ELF-1 (cell line): ENCODE measurements at places on chromosomes 13 and 19.

GRCh38 chr13:105282406-105283285 is 1252.8 kb downstream of the EFNB2 start:
- DNase-seq: peak; percentile 8

DNA sequence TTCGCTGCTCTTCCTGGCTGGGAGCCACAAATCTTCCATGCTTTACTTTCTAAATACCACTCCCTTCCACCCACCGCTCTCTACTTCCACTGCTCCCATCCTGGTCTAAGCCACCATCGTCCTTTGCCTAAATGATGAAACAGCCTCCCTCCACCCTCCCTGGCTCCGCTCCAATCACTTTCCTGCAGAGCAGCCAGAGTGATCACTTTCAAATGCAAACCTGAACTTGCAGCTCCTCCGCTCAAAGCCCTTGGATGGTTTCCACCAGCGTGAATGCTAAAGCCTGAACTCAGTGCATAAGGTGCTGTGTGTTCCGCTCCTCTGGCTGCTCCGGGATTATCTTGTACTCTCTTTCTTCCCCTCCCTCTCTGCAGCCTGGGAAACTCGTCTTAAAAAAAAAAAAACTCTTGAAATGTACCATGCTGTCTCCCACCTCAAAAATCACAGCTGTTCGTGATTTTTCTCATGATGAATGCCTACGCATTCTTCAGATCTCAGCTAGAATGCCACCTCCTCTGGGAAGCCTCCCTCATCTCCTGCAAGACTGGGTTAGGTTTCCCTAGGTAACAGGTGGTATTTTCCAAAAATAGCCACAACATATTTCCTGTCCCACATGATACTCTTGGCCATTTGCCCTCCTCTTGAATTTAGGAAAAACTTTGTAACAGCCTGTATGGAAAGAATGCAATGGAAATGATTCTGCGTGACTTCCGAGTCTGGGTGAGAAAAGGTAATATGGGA is 3.7 kb upstream of the SIN3B start:
- DNase-seq: peak; percentile 47

DNA sequence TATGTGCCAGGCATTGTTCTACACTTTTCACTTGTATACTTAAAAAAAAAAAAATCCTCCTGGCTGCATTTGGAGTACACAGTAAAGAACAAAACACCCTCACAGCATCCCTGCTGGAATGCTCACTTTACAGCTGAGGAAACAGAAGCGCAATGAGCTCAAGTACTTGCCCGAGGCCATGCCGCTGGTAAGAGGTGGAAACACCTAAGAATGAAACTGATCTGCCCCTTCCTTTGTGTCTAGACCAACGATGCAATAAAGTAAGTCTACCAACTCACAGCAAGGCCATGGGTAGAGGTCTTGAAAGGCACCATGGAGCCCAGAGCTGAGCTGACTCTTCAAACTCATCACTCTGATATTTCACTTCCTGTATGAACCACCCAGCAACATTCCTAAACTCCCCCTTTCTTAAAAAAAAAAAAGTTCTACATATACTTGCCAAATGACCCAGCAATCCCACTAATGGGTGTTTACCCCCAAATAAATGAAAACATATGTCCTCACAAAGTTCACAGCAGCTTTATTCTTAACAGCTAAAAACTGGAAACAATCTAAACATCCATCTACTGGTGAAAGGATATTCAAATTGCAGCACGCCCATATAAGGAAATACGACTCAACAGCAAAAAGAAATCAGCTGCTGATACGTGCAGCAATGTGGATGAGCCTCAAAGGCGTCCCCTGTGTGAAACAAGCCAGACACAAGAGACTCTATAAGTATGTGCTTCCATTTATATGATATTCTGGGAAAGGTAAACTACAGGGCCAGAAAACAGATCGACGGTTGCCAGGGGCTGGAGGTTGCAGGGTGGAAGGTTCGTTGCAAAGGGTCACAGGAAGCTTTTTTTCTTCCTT is 236.6 kb upstream of the MAB21L1 start:
- DNase-seq: peak; percentile 85

GRCh38 chr13:22120646-22121045 is 449.8 kb downstream of the FGF9 start:
- no peak for DNase-seq

DNA sequence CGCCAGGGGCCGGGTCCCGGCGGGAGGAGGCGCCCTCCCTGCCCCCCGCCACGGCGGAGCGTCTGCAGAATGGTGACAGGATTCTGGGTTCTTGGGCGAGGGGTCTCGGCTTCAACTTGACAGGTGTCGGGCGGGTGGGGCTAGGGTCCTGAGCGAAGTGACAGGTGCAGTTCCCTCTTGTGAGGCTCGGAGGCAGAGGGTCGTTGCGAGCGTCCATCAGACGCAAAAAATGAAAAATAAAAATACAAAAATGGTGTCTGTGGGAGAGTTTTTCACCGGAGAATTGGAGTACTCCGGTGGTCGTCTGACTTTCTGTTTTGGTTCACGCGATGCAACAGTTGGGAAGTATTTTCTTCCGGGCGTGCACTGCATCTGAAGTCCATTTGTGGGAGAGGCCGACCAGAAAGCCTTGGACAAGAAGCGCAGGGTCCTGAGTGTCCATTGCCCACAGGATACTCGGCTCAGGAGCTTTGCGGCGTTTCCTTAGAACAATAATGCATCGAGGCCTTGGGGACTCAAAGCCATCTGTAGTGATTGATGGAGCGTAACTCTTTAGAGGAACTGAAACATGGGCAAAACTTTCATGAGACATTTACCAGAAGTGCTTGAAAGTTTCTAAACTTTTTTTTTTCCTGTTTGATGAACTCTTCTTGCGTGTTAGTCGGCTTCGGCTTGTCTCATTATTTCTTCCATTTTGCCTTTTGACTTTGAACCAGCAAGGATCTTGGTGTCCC is 759 bp downstream of the RB1 start:
- DNase-seq: peak; percentile 31

GRCh38 chr13:70792121-70792520 is 683.9 kb upstream of the KLHL1 start:
- no peak for DNase-seq

- DNase-seq: no peak
Observed at GRCh38 chr13:87677043-87677495, 5.9 kb downstream of the SLITRK5 start.

DNA sequence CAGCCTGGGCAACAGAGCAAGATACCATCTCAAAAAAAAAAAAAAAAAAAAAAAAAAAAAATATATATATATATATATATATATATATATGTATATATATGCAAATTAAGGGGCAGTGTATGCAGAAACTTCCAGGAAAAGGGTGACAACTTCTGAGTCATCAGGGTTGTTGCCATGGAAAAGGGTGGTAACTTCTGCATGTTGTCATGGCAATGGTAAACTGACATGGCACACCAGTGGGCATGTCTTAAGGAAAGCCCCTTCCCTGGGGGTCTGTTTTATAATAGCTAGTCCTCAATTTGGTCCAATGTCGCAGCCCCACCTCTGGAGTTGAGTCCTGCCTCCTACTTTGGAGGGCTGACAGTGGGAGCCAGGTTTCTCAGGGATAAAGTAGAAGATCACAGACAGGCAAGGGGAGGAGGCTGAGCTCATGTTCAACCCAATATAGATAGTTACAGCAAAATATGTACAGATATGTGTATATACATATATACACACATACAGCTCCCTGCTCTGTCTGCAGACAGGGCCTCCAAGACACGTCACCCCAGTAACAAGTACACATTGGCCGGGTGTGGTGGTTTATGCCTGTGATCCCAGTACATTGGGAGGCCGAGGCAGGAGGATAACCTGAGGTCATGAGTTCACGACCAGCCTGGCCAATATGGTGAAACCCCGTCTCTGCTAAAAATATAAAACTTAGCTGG is 7.2 kb upstream of the FCHO1 start:
- DNase-seq: no peak

DNA sequence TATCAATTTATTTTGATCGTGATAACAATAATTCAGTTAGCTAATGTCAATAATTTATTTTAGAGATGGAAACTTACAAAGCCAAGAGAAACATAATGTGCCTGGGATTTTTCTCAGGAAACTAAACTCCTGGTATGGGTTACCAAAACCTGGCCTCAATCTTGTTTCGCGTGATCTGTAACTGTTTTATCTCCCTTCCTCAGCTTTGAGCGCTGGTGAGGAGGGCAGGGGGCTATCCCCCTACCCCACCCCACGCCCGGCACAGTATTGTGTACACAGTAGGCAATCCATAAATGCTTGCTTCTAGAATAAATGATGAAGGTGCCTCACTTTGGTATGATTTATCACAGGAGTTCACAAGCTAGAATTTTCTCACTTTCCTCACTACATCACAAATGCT is 7.7 kb upstream of the DOCK9 start:
- DNase-seq: no peak

DNA sequence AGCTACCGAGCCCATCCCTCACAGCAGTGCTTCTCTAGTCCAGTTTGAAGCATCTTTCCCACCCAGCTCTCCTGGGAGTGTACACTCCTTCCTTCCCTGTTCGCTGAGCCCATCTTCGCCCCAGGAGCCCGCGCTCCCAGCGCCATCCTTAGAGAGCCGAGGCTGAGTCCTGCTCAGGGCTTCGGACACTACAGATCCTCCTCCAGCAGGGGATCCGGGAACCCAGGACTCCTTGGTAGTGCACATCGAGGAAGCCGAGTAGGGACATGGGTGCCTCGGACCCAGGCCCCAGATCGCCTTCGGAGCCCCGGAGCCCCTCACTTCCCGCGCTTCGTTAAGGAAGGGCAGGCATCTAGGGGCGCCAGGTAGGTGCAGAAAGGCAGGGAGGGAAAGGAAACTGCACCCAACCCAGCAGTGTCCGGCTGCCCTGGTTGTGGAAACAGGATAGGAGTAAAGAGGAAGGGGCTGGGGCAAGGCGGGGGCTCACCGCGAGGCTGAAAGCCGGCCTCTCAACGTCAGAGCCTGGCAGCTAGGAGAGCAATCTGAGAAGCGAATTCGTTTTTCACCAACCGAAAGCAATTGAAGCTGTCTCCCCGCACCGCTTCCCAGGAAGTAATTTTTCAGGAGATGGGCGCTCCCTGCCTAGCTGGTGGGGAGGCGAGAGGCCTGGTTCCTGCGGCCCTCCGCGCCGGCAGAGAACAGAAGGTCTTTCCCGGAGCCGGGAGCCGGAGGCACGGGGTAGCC is 1.0 kb downstream of the PDX1 start:
- peak; percentile 49 for DNase-seq

DNA sequence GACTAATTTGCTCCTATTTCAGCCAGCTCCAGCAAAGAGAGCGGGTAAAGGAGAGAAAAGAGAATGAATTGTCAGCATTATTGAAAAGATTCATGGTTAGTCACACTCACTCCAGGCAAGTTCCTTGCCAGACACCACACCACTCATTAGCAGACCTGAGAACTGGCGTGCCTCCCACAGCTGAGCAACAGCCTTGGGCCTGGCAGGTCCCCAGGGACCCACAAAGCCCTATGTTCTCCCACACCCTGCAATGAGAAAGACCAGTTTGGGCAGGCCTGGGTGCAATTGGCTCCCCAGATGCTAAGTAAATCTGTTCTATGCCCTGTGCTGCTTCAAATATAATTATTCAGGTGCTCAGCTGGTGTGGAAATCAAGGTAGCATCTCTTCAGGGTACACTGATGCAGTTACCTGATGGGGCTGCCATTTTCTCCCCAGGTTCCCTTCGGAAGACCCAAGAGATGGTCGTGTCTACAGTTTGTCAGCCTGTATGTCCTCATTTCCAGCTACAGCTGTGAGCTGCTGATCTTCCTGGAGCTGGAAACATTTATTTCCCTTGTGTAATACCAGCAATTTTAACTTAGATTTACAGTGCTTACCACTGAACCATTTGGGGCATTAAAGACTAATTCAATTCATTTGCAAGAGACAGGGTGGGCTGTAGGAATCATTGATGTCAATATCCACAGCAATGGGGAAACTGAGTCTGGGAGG is 405.0 kb downstream of the COG6 start:
- DNase-seq: no peak

GRCh38 chr19:19031891-19032290 is 1.4 kb downstream of the SUGP2 start:
- DNase-seq: no peak

- DNase-seq: no peak
Observed at GRCh38 chr19:2353887-2354592, 6.0 kb upstream of the TMPRSS9 start.

GRCh38 chr19:10927730-10928562 is 493 bp downstream of the YIPF2 start:
- no peak for DNase-seq

- no peak for DNase-seq
Observed at GRCh38 chr13:64871742-64872141, 2358.4 kb downstream of the PCDH9 start.

- DNase-seq: peak; percentile 67
Observed at GRCh38 chr19:28130066-28130511, 1082.9 kb downstream of the UQCRFS1 start.

DNA sequence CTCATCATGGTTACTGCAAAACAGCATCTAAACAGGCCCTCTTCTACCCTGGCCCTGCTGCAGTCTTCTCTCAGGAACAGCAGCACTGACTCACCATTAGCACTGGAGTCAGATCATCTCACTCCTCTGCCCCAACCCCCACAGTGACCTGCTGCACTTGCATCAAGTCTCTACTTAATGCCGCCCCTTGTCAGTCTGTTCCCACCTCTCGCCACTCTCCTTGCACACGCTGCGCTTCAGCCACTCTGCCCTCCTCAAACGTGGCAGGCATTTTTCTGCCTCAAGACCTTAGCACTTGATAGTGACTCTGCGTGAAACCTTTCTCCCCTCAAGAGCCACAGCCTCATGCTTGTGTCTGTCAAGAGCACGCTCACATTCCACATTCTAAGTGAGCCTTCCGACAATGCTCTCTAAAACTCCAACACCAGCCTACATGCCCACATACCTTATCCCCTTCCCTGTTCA is 22.1 kb downstream of the MIPEP start:
- peak; percentile 45 for DNase-seq

DNA sequence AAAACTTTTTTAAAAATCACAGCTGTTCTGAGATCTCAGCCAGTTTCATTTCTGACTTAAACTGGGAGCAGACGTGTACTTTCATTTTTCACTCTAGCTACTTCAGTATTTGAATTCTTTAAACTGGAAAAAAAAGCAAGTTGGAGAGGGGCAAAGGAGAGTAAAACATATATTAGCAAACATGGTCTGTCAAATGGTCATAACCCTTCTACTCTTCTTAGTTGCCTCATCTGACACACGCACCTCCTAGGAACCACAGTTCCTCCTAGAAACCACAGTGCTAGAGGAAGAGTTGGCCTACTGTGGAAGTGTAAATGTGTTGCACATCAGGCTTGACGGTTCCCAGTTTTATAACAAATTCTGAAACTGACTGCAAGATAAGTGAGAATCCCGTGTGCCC is 47.2 kb downstream of the TM9SF2 start:
- DNase-seq: no peak
